ENCODE measurements at places on chromosomes 6 and 20.

GRCh38 chr20:14761903-14762302 lies 424.5 kb upstream of the FLRT3 start:
- DNase-seq = no peak

GRCh38 chr6:170405311-170405975 lies 98.9 kb downstream of the FAM120B start:
- no peak for DNase-seq

DNA sequence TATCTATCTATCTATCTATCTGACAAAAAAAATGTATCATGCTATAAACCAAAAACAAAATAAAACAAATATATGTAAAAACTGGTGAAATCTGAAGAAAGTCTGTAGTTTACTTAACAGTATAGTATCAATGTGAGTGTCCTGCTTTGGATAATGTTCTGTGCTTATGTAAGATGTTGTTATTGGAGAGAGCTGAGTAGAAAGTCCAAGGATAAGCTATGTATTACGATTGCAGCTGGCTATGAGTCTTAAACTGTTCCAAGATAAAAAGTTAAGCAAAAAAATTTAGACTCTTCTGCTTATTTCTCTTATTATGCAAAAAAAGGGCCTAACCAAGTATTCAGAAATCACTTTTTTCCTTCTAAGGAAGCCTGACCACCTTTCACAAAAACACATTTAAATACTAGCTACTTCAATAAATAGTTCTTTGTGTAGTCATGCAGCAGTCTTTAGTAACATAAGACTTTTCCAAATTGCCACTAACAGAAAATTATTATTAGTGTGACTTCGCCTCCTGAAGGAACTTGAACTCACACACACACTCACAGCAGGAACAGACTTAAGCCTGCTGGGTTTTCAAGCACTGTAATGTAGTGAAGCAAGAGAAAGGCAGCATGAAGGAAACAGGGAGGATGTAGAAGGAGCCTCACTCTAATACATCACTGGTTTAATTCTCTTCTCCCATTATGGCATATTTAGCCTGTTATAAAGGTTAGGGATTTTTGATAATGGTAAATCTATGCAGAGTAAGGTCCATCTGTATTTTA lies 265.8 kb upstream of the GJE1 start:
- DNase-seq = no peak

DNA sequence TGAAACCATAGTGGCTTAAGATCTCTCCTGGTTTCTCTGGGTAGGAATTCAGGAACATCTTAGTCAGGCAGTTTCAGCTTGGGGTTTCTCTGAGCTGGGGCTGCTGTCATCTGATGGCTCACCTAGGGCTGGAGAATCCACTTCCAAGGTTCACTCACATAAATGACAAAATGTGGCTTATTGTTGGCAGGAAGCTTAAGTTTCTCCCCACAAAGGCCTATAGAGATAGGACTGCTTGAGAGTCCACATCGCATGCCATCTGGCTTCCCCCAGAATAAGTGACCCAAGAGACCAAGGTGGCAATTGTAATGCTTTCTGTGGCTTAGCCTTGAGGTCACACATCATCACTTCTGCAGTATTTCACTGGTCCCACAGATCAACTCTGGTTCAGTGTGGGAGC lies 131.4 kb downstream of the EDN1 start:
- no peak for DNase-seq

DNA sequence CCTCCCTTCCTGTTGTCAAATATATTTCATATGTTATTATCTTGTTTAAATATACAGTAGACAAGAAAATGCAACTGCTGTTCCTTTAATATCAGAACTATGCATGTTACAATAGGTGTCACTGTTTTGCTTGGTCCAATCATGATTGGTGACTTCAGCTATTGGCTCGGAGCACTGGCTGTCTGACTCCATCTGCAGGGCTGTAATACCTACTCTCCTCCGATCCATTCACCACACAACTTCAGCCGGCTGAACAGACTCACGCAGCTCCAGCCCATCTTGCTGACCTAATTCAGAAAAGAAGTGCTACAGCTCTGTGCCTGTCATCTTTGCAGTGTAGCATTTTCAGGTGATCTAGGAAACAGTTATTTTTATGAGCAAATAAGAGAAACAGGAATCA lies at the start of gene BTBD3:
TSS of gene BTBD3 (plus strand) at position 231 of the 400 bp plus-strand sequence. CDS start 383 bp downstream, outside the sequence.
- DNase-seq = no peak

- DNase-seq = no peak
These were observed 236.5 kb downstream of the CDKAL1 start for GRCh38 chr6:20770773-20771172.

GRCh38 chr6:69146385-69146784 lies 511.3 kb downstream of the ADGRB3 start:
- no peak for DNase-seq

DNA sequence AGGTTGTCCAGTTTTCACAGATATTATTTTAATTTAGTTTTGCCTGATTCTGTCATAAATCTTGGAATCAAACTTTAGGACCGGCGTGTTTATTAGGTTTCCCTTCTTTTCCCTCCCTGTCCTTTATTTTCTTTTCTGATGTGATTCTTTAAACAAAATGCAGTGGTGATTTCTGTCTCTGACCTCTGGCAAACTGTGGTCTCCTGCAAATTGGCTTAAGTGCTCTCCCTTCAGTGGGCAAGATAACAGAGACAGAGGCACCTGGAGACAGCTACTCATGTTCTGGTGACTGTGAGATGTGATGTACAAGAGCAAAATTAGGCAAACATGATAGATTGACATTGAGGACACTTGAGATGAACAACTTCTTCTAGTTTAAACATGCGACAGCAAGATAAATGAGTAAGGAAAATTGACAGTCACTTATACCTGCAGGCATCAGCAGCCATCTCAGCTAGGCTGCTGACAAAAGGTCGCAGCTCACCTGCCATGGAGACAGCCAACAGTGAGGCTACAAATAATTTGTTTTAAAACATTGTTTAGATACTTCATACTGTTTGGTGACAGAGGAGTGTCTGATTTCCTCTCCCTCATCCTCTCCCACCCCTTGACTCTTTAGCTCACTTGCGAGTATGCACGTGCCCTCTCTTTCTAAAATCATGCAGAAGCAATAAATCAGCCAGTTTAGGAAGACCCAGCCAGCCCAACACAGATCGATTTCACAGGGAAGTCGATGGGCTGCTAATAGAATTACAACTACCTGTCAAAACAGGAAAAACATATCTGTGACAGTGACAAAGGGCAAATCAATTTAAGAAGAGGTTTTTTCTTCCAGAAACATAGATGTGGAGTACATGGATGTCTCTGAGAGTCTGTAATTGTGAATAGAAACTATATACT lies 63.4 kb upstream of the MAP3K7 start:
- DNase-seq = no peak

DNA sequence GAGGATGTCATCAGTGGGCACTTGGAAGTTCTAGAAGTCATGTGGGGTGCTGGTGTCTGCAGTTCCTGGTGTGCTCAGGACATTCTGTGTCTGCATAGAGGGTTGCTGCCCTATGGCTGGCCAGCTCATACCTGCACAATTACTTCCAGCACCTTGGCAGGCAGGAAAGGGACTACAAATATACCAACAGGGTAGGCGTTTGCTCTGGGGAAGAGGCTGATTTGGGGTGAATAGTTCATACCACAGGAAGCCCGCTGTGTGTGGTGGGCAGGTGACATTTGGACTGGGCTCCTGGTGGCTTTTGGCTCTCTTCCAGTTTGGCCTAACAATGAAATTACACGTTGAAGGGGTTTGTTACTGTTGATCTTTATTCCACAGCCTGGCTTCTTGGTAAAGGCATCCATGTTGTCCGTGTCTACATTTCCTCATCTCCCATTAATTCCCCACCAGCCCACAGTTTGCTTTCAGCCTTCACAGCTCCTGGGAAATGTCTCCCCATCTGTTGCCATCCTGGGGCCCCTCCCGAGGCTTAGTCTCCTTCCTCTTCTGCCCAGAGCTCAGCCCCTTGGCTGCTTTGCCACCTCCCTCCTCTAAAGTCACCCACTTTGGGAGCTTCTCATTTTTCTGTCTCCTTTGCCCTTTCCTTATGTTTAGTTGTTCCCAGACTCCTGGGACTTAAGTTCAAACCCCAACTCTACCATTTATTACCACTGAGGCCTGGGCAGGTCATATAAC lies 88.1 kb downstream of the RSPH3 start:
- DNase-seq = no peak

DNA sequence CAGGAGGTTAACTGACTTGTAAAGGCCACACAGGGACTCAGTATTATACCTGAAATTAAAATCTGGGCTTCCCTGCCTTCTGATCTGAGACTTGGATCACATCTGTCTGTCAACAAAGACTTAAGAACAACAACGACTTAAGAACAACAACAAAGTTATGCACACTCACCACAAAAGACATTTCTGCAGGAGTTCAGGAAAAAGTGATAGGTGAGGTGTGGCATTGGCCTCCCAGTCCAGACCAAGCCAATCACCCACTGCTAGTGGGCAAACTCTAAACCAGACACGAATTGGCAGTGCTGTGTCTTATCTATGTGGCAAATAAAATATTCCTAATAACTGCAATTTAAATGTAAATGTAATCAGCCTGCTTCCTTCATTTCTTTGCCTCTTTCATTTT lies 61.3 kb downstream of the PRDM1 start:
- no peak for DNase-seq

GRCh38 chr6:91299544-91300491 lies 712.9 kb upstream of the MAP3K7 start:
- DNase-seq = no peak

DNA sequence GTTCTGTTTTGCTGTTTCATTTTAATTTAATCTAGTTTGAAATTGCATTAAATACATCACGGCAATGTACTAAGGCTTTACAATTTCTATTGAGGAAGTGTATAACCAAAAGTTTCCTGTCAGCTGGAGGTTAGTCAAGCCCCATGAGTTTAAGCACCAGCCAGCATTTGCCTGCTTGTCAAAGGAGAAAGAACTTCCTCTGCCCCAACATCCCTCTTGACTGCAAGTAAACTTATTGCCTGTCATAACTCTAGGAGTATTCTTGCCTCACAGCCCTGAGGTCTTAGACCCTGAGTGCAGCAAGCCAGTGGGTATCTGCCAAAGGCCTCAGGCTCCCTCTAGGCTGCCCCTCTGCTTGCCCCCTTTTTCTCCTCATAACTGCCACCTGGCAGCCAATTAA lies 106.7 kb upstream of the INSM1 start:
- DNase-seq = no peak

- no peak for DNase-seq
These were observed 141.6 kb downstream of the TRIM27 start for GRCh38 chr6:28782113-28782673.

DNA sequence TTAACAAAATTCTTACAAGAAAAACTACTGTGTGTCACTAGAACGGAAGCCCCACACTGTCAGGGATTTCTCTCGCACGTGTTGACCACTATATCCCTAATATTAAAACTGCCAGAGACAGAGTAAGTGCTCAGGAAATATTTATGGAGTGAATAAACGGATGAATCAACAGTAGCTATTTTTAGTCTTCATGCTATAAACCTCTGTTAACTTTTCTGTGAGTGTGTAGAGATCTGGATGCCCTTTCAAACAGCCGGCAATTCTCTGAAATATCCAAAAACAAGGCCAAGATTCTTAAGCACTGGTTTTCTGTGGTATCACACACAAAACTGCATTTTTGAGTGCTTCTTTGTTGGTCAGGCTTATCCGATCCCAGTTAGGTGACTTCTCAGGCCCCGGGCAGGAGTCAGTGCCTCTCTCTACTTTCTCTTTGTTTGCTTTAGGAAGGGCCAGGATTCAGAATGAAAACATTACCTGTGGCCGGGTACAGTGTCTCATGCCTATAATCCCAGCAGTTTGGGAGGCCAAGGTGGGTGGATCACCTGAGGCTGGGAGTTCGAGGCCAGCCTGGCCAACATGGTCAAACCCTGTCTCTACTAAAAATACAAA lies 15.7 kb downstream of the ATP9A start:
- no peak for DNase-seq

DNA sequence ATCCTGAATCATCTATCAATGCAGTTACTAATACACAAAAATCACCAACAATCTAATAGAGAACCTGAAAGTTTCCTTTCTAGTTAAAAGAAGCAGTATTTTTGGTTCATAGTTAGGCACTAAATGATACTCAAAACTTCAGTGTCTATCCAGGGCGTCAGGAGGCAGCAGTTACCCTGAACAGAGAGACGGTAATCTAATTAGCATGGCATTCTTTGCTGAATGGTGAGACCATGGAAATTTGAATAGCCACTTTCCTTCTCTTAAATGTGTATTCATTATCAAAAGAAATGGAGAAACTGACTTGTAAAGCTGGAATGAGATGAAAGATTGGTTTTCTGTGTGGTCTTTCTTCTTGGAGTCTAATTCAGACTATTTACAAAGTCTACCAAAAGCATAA lies 146.6 kb upstream of the BMP5 start:
- no peak for DNase-seq

- DNase-seq = no peak
These were observed 163.7 kb downstream of the RALGAPA2 start for GRCh38 chr20:20548527-20549266.

DNA sequence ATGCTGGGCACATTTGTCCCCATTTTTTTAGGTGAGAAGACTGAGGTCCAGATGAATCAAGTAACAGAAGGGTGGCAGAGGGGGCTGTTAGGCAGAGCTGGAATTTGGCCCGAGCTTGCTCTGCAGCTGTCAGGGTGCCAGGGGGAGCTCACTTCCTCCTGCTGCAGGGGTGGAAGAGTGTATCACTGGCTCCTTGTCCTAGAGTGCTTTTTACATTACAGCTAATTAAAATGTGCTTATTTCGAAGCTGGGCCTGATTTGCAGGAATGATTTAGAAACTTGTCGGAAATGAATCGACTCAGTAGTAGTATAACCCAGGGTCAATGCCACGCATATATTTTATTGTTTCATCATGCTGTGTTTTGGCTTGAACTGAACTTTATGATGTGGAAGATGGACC lies 11.1 kb downstream of the TOX2 start:
- no peak for DNase-seq

GRCh38 chr6:110359556-110359955 lies 1.4 kb upstream of the METTL24 start:
- no peak for DNase-seq

- no peak for DNase-seq
These were observed 45.1 kb upstream of the MCM9 start for GRCh38 chr6:118980063-118980462.

- DNase-seq = no peak
These were observed 738.1 kb downstream of the QKI start for GRCh38 chr6:164152611-164153010.

DNA sequence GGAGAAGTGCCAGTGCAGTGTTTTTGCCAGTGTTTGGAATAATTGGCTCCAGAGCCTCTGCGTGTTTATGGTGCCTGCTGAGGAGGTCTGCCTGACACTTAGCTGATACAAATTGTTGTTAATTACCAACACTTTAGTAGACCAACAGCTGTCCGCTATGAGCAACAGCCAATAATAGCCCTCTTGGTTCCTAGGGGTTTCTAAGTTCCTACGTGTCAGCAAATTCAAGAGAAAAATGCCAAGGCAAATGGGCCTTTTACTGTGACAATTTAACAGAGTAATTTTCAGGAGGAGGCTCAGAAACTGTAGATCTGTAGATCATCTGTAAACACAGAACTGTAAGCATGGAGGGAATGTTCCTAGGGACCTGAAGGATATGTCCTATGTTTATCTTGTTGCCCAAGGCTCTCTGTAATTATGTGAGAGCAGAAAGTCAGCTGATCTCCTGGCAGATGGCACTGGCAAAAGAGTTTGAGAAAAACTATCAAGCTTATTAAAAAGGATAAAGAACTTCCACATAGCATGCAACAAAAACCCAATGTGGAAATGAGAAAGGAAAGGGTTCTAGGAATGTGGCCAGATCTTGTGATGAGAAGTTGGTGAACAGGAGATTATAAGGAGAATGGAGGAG lies 157.7 kb downstream of the GJA1 start:
- DNase-seq = no peak

Measured in GM18507 (cell line).